Stimulated activated CD8-positive, alpha-beta memory T cell treated with anti-CD3 and anti-CD28 coated beads, Interleukin-15, amount 100 ng/mL, for 1 hour (primary cell): ENCODE measurements at places on chromosomes 2 and 18.

- DNase-seq: no peak
These were observed 21.6 kb downstream of the TMEM18 start for GRCh38 chr2:655626-656025.

DNA sequence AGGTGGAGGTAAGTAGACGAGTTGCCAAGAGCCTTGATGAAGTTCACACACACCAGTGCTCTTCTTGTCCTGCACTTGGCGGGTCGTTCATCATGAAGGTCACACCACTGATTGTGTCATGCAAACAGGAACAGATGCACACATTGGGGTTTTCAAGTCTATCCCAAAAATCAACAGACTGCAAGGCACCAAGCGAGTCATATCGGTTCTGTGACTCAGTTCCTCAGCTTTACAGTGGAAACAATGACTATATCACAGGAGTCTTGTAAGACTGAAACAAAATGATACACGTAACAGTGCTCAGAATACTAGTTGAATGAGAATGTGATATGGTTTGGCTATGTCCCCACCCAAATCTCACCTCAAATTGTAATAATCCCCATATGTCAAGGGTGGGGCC is 526.9 kb upstream of the ID2 start:
- no peak for DNase-seq

GRCh38 chr18:28855524-28855923 is 678.6 kb upstream of the CDH2 start:
- no peak for DNase-seq

DNA sequence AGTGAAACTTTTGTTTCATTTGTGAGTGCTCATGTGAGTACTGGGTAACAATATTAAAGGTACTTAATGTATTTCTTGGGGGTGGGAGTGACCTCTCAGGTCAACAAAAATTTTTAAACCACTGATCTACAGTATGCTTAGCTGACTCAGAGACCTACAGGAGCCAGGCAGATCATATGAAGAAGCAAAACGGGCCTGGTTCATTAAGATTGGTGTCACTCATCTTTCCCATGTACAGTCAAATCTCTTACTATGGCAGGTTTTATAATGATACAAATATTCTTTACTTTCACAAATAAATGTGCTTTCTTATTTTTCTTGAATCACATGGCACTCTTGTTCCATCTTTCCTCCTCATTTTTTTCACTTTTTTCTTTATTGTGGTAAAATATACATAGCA is 7.7 kb upstream of the TMSB10 start:
- DNase-seq: no peak

- no peak for DNase-seq
These were observed 173.0 kb downstream of the CTIF start for GRCh38 chr18:48711651-48712486.

- DNase-seq: no peak
These were observed 46.9 kb upstream of the UBXN4 start for GRCh38 chr2:135694711-135695110.

- DNase-seq: no peak
These were observed 247.2 kb upstream of the ZNF804A start for GRCh38 chr2:184351126-184351525.

- DNase-seq: no peak
These were observed 110.3 kb upstream of the ST6GAL2 start for GRCh38 chr2:106996171-106996769.

GRCh38 chr2:65070172-65070830 is 14.1 kb downstream of the CEP68 start:
- DNase-seq: no peak
